ENCODE measurements at places on chromosomes 7 and 10. TPM values are rescaled to one million over a fixed set of nuclear protein-coding genes. Genes with fewer than 3 reads are reported as not detected.

DNA sequence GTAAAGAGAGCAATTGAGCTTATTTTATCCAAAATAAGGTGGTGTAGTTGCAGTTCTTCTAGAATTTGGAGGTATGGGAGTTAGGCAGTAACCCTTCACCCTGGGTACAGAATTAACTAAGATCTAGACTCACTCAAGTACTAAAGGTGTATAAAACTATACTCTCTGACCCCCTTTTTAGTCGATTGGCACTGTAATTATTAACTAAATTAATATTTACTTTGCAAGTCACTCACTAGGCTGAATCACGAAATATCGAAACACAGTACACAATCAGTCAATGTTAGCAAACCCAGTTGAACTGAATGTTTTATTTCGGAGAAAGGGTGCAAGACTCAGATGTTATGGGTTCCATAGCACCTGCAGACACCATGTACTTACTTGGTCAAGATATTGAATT, 14.6 kb upstream of the CYP2C19 start:
- DNase-seq, result no peak

GRCh38 chr10:128151031-128151430, 24.8 kb upstream of the MKI67 start:
- no peak for DNase-seq

DNA sequence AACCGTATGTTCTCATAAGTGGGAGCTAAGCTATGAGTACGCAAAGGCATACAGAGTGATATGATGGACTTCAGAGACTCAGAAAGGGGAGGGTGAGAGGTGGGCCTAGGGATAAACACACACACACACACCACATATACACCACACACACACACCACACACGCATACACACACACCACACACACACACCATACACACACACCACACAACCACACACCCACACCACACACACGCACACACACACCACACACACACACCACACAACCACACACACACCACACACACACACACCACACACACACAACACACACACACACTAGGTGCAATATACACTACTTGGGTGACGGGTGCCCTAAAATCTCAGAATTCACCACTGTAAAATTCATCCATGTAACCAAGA, 113.6 kb upstream of the ADAM12 start:
- no peak for DNase-seq

DNA sequence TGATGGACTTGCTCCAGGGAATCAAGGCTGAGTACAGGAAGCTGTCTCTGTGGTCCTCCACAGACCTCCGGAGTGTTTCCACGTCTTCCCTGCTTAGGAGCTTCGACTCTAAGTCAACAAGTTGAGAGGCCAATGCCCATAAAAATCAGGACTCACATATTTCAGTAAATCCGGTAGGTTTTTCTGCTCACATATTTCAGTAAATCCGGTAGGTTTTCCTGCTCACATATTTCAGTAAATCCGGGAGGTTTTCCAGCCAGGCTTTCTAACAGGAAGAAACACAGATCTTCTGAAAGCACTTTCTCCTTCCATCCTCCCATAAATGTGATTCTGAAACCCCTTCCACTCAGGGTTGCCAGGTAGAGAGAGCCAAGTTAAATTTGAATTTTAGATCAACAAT, 340.1 kb upstream of the SHH start:
- DNase-seq, result no peak

Gene NRAP
- total RNA-seq, result not detected

DNA sequence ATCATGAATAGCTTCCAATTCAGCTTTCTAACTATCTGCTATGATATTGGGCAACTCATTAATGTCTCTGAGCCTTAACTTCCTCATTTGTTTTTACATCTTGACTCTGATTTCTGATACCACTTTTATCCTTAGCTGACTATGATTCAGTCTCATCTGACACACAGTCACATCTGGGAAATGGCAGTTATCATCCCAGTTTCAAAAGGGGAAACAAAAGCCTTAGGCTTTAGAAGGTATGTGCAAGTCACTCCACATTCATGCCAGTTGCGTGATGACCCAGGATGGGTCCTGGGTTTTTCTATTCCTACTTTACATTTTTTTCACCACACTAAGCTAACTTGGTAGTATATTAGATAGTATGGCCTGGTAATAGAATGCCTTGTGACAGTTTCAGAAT, 12.7 kb downstream of the SCIN start:
- DNase-seq, result peak; percentile 84

- DNase-seq, result peak; percentile 42
Observed at GRCh38 chr10:79331709-79332108, 15.6 kb upstream of the PPIF start.

- peak; percentile 5 for DNase-seq
Observed at GRCh38 chr10:65931291-65932070, 994.4 kb upstream of the LRRTM3 start.

DNA sequence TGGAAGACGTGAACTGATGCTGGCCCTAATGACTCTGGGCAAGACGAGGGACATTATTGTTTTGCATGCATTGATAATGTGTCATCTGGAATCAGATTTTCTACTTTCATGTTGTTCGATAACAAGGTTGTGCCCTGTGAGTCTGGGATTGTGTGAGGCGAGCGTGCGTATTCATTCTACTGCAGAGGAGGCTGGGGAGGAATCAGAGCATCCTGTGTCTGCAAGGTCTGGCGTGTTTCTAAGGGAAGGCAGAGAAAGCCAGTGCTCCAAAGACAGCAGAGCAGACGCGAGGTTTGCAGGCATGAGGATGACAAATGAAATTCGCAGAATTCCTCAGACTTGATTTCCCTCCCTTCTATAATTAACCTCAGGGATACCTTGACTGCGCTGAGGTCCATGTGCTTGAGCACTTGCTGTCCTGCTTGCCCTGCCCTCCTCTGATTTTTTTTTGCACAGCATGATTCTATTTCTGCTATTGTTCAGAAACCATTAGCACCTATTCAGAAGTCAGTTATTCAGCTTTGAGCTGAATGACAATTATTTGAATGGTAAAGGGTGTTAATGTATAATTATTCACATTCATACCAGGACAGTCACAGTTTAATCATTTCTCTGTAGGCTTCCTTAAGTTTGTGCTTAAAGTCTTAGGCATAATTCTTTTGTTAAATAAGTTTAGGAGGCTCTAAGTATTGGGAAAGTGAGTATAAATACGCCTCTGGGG, 233.6 kb downstream of the EBF3 start:
- no peak for DNase-seq

DNA sequence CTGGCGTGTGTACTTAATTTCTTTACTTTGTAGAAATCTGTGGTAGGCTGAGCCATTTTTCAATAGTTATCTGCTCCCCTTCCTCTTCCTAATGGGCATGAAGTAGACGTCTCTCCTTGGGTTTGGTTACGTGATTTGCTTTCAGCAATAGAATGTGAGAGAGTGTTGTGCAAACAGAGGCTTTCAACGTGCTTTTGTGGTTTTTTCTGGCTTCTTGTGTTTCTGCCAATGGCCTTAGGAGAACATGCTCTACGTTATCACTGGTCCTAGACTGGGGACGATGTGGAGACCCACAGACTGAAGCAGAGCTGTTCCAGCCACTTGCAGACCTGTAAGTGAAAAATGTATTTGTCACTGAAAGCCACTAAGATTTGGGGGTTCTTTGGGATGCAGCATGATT, 107.2 kb upstream of the NPTX2 start:
- DNase-seq, result peak; percentile 40

DNA sequence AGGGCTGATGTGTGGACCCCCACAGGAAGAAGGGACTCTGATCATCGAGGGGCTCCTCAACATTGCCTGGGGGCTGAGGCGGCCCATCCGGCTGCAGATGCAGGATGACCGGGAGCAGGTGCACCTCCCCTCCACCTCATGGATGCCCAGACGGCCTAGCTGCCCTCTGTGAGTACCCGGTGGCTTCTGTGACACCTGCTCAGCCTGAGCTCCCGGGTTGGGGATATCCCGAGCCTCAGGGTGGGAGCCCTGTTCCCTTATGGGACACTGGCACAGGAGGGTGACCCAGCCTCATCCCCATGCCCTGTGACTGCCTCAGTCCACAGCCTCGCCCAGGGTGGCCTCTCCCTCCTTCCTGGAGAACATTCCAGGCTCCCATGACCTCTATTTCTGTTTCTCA, 3.9 kb upstream of the DEPP1 start:
- DNase-seq, result no peak

- DNase-seq, result no peak
Observed at GRCh38 chr10:98354491-98354890, 60.5 kb downstream of the PYROXD2 start.

DNA sequence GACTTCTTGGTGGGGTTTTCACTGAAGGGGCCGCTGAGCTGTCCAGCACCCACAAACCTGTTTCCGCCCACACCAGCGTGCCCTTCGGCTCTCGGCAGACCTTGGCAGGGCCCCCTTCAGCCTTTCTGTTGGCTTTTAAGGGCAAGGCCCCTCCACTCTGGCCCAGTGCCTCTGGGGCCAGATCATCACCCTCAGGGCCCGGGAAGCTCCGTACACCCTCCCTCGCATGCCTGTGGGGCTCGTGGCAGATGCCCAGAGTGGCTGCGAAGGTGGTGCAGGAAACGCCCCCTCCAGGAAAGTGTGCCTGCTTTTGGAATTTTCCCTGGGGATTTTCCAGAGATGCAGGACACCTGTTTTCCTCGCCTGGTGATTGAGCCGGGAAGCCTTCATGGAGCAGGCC, 7.0 kb downstream of the LHPP start:
- no peak for DNase-seq

Gene ADGRA1
- total RNA-seq, result not detected

DNA sequence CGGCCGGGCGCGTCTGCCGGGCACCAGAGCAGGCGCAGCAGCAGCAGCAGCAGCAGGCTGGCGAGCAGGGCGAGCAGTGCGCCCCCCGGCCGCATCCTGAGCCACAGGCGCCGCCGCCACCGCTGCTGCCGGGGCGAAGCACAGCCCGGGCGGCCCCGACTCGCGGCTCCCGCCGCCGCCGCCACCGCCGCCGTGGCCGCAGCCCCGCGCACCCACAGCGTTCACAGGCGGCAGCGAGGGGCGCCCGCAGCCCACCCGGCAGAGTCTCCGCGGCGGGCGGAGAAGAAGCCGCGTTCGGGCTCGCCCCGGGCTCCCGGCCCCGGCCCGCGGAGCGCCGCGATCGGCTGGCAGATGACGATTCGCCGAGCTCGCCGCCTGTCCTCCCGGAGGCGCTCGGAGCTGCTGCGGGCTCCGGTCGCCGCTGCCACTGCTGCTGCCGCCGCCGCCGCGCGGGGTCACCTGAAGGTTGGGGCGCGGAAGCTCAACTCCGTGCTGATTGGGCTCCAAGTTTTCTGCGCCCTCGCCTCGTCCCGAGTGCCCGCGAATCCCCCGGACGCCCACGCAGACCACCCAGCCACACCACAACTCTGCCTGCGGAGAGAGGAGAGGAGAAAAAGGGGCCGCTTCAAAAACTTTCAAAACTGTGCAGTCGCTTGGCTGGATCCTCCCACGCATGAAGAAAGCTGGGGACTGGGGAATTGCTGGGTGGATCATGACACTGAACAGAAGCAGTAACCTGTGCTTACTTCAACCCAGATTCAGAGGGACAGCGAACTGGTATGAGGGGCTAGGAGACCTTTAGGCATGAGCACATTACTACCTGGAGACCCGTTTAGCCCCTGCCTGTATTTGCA, at the start of gene ST8SIA6:
Gene ST8SIA6, minus strand, starts transcription at position 435 of the 854 bp plus-strand sequence. Its CDS starts 340 bp downstream, at position 95.
- peak; percentile 25 for DNase-seq

Gene CRYGN
- total RNA-seq, result not detected

DNA sequence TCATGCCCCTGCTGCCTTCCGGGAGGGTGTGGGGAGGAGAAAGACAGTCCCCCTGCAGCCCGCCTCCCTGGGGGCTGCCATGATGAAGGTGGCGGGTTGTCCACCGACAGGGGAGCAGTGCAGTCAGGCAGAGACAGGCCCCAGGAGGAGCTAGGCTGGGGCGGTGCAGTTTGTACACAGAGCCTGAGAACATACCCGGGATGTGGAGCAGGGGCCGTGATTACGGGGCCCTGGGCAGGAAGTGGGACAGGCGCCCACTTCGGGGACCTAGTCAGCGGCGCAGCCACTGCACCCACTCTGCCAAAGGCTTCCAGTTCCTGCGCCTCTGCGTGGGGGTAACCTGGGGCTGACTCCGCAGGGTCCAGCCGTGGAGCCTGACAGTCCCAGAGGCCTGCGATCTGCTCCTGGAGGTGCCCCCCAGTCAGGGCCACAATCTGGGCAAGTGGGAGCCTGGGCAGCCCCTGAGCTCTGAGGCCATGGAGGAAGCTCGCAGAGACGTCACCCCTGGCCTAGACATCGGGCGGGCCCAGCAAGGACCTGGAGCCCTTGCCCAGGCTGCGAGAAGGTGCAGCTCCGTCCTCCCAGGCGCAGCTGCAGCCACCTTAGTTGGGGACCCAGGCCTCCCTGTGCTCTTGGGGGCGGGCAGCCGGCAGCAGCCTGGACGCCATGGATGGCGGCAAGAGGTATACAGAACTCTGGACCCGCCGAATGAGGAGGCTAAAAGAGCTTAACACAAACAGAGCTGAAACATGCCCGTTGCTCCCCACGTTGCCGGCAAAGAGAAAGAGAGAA, 1356.8 kb downstream of the XPNPEP1 start:
- DNase-seq, result no peak

- no peak for DNase-seq
Observed at GRCh38 chr7:101581891-101582290, 47.2 kb downstream of the MYL10 start.

GRCh38 chr10:12466704-12467305, 117.5 kb downstream of the CAMK1D start:
- peak; percentile 41 for DNase-seq

DNA sequence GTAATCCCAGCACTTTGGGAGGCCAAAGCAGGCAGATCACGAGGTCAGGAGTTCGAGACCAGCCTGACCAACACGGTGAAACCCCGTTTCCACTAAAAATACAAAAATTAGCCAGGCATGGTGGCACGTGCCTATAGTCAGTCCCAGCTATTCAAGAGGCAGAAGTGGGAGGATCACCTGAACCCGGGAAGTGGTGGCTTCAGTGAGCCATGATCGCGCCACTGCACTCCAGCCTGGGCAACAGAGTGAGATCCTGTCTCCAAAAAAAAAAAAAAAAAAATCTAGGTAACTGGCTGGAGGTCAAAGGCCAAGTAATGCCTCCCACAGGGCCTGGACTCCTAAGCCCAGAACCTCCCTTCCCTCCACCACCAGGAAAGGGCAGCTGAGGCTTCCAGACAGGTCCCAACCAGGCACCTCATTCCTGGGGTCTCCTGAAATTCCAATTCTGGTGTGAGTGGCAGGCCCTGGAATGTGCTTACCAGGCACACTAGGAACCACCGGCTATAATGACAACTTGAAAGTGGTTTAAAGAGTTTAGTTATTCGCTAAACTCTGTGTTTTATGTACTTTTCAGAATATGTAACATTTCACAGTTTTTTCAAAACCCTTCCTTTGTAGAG, 86.9 kb upstream of the TNRC18 start:
- DNase-seq, result no peak

DNA sequence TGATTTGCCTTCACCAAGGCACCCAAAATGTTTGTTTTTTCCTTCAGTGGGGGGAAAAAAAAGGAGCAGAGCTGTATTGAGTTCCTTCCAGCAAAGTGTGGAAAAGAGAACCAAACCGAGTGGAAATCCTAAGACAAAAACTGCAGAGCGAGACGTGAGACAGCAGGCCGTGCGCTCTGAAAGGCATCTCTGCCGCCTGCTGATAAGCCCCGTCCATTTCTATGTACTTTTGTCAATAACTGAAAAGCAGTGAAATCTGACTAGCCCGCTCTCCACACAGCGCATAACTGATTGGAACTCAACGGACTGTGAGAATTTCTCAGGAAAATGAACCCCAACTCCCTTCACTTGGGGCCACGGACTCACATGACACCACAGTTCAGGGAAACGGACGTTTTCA, 83.2 kb downstream of the COBL start:
- no peak for DNase-seq

- DNase-seq, result no peak
Observed at GRCh38 chr10:76727038-76727437, 910.6 kb downstream of the KCNMA1 start.
